Stimulated activated CD4-positive, alpha-beta T cell treated with anti-CD3 and anti-CD28 coated beads, TNF-alpha, amount 100 ng/mL, for 4 hours (primary cell): ENCODE measurements at places on chromosomes 3 and 15.

GRCh38 chr3:148255981-148256969 is 441.4 kb upstream of the AGTR1 start:
- DNase-seq = no peak

GRCh38 chr3:114639171-114639570 is 345.3 kb downstream of the TIGIT start:
- DNase-seq = no peak

- DNase-seq = no peak
These were observed 239.3 kb upstream of the C2CD4B start for GRCh38 chr15:62404194-62404985.

DNA sequence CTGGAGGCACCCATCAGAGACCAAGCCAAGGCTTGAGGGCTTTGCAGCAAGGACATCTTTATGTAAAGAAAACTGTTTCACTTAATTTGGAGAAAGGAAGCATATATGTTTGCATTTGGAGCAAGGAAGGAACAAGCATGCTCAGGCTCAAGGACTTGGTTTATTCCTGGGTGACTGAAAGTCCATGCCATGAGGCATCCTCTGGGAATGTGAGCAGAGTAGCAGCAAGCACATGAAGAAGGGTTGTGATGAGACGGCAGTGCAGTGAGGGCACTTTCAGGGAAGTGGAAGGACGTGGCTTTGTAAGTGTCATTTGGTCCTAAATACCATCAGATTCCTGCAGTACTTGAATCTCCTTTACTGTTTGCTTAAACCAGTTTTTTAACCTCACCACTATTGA is 26.8 kb downstream of the POLG start:
- DNase-seq = no peak

DNA sequence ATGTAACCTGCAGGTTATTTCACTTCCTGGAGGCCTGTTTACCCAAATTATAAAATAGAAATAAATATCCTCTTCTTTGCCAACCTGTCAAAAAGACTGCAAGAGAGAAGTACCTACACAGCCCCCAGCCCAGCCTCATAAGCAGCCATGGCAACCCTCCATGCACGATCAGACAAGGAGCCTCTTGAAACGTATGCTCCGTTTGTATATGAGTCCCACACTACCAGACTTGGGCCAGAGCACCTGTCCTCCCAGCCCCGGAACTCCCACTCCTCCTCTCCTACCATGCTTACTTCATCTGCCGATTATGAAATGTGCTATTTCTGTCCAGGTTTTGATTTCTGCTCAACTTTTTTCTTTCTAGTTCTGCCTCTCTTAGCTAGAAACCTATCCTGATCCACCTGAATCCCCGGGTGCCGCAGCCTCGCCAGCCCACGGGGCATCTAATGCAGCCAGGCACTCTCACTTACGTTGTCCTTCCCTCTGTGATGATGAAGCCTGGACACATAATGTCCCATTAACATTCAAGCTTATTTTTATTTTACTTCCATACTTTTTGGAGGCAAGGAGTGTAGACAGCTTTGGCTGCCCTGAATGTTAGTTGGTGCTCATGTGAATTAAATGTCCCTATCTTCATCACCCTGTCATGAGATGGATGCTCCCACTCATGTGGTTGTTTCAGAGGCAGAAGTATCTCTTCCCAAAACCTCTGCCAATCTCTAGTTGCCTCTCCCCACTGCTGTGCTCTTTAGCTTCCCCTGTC is 73.8 kb downstream of the MB21D2 start:
- DNase-seq = no peak

DNA sequence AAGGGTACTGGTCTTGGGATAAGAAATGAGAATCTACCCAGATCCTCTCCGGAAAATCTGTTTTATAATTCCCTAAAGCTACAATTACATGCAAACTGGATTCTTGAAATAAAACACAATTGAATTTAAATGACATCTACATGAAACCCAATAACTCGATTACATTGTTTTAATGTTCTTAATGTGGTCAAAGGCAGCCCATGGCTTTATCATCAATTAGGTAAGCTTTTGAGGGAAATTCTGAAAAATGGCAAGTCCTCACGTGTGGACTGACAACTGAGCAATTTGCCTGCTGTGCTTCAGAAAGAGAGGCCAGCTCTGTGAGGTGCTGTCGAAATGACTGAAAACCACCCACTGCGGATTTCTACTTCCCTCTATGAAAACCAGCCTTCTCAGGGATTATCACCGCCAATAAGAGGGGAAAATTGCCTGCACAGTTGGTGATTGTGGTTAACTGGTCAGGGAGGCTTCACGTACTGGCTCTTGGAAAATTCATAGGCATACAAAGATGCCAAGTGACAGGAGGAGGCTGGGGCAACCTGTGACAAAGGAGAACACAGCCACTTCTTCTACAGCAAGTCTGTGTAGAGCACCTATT is 200.8 kb upstream of the SLCO3A1 start:
- no peak for DNase-seq
